ENCODE measurements at places on chromosomes 6 and 20. TPM values are rescaled to one million over a fixed set of nuclear protein-coding genes. Genes with fewer than 3 reads are reported as not detected.

DNA sequence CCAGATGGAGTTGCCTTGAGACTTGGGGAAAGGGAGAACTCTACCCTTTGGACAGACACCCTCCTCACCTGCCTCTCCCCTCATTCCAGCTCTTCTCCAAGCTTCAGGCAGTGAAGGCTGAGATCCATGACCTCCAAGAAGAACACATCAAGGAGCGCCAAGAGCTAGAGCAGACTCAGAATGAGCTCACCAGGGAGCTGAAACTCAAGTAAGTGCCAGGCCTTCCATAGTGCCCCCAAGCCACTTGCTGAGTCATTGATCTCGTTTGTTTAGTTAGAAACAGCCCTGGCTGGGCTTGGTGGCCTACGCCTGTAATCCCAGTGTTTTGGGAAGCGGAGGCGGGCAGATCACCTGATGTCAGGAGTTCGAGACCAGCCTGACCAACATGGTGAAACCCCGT lies 39.2 kb downstream of the KIF3B start:
- H3K36me3 ChIP-seq: peaks cover 21% of the 10 kb centered on the region
- H3K4me3 ChIP-seq: no peak overlapping the region

Gene C6orf58
- not detected for total RNA-seq

DNA sequence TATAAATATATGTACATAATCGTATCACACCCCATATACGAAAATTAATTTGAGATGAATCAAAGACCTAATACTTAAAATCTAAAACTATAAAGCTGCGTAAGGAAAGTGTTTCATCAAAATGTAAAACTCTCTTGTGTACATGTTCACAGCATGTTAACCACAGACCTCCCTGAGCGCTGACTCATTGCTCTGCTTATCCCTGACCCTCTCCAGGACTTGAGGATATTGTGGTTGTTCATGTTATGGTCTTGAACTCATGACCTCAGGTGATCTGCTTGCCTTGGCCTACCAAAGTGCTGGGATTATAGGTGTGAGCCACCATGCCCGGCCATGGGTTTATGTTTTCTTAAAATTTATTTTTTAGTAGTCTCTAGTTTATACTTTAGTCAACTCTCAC lies 14.2 kb downstream of the FAM83B start:
- H3K4me3 ChIP-seq: no peak overlapping the region
- H3K36me3 ChIP-seq: no peaks in the 10 kb centered on the region
- H3K27ac ChIP-seq: no peak overlapping the region
- DNase-seq: no peak
- H3K27me3 ChIP-seq: no peaks in the 10 kb centered on the region

DNA sequence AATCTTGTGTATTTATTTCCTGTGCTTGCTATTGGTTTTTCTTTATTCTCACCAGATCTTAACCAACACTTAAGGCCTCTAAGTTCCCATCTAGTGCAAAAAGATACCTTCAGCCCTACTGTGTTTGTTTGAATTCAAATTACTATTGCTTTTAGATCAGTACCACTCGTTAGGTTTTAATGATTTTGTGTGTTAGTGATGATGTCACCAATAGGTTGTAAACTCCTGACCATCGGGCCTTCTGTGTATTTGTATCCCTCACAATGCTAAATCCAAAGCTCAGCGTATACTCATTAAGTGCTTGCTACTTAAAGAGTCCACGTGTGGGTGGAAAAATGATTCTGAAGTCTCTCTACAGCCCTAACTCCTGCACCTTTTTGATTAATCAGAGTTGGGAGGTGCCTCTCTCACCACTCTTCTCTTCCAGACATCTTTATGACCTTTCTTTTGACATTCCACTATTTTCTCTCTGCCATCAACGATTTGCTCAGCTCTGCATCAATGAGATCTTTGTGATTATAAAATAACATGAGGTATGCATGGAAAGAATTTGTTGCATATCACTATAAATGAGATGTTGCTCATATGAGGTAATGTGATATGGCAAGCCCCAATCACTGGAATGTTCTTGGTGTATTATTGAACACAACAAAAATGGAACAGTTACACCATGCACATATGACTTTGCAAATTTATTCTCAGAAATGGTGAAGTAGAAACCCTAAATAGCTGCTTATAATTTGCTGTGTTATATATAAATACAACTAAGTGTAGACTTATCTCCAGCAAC lies 55.1 kb upstream of the LAMA2 start:
- H3K27ac ChIP-seq: no peak overlapping the region
- H3K4me1 ChIP-seq: no peaks in the 10 kb centered on the region

Gene CYB5R4
- 32.0 TPM for total RNA-seq

Gene MCHR2
- not detected for total RNA-seq

- peaks cover 6% of the 10 kb centered on the region for H3K27me3 ChIP-seq
- no peak overlapping the region for H3K27ac ChIP-seq
- H3K4me3 ChIP-seq: no peak overlapping the region
Measured at GRCh38 chr6:129287231-129288177, 404.6 kb downstream of the LAMA2 start.

Gene ADA
- 43.4 TPM for total RNA-seq

DNA sequence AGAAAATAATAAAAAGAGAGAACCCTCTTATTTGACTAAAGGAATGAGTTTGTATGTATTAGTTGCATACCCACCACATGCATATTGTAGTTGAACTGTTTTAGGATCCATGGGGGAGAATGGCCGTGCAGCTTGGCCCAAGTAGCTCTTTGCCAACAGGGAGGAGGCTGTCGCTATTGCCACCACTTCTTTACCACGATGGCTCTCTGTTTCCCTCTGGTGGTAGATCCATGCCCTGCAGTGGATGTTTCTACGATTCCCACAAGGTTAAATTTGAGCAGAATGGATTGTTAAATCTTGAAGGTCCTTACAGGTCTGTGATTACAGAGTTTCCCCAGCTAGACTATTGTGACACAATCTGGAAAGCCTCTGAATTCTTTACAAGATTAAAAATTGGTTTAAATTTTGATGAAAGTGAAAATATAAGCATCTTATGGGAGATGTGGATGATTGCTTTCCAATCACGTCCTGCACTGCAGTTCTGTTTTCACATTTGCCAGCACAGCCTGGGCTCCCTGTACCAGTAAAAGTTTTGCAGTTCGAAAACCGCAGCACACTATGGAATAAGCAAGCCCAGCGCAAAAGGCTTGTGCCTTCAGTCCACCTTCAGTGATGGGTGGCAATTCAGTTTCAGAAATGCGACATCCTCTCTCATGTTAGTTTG lies 34.4 kb upstream of the FNDC1 start:
- peaks cover 7% of the 10 kb centered on the region for H3K27me3 ChIP-seq
- DNase-seq: peak; percentile 74
- H3K4me3 ChIP-seq: no peak overlapping the region
- H3K4me1 ChIP-seq: no peaks in the 10 kb centered on the region
- no peak overlapping the region for H3K27ac ChIP-seq
- no peaks in the 10 kb centered on the region for H3K36me3 ChIP-seq

DNA sequence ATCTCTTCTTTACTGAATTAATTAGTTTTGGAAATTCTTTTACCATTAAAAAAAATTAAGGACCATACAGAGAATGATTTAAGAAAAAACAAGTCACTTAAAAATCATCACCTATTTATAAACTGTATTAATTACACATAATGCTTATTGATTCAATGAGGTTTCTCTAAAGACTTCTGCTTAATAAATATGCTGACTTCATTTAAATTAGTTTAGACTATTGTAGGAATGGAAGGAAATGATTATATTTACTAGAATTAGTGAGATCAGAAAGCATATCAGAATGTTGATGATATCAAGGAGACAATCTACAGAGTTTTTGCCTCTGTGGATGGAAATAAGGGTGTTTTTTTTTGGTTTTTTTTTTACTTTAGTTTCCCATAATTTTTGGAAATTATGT lies 34.6 kb upstream of the SMIM28 start:
- H3K36me3 ChIP-seq: no peaks in the 10 kb centered on the region
- H3K27ac ChIP-seq: no peak overlapping the region
- H3K4me1 ChIP-seq: no peaks in the 10 kb centered on the region
- H3K27me3 ChIP-seq: peaks cover 16% of the 10 kb centered on the region
- DNase-seq: no peak

GRCh38 chr6:100257793-100258395 lies 206.8 kb downstream of the SIM1 start:
- no peak for DNase-seq
- H3K27ac ChIP-seq: no peak overlapping the region
- no peaks in the 10 kb centered on the region for H3K27me3 ChIP-seq
- no peak overlapping the region for H3K4me3 ChIP-seq

Gene FBXO5
- 41.4 TPM for total RNA-seq

DNA sequence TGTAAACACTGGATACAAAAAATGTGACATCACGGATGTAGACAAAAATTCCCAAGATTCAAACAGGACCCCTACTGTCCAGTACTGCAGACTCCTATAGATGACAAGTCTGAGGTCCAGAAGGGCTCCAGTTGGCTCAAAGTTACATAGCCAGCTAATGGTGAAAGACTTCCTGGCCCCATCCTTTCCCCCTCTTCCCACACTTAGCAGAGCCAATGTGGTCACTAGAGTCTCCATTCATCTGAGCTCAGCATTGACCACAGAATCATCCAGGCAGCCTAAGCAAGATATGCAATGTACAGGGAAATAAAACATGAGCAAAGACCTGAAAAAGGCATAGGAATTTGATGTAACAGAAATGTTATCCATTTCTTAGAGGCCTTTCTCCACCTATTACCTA lies 180.5 kb downstream of the ADAT2 start:
- peaks cover 2% of the 10 kb centered on the region for H3K36me3 ChIP-seq
- no peak for DNase-seq
- H3K4me3 ChIP-seq: no peak overlapping the region
- no peak overlapping the region for H3K27ac ChIP-seq
- H3K4me1 ChIP-seq: no peaks in the 10 kb centered on the region

Gene BNIP5
- total RNA-seq: not detected

- peak overlapping the region; percentile 99 for H3K27ac ChIP-seq
- peaks cover 10% of the 10 kb centered on the region for H3K36me3 ChIP-seq
- no peak for DNase-seq
- no peaks in the 10 kb centered on the region for H3K27me3 ChIP-seq
- H3K4me3 ChIP-seq: peak overlapping the region; percentile 78
Measured at GRCh38 chr6:111769365-111770152, 103.7 kb downstream of the FYN start.
